ENCODE measurements at places on chromosomes 1 and 21. TPM values are rescaled to one million over a fixed set of nuclear protein-coding genes. Genes with fewer than 3 reads are reported as not detected.

Gene GBP4
- total RNA-seq = 9.6 TPM

Gene TCHH
- not detected for total RNA-seq

Gene OSCP1
- total RNA-seq = 8.2 TPM

GRCh38 chr1:27392096-27392777, at the start of gene GPR3:
TSS of gene GPR3 (plus strand) at chr1:27392622. CDS start at chr1:27393799, 1,177 bp downstream.
- H3K4me3 ChIP-seq = peak within 1 kb of the TSS; percentile 68
- DNase-seq = peak; percentile 98
- H3K27ac ChIP-seq = peak within 1 kb of the TSS; percentile 66
- peaks cover 34% of the 10 kb centered on the region for H3K4me1 ChIP-seq
- H3K36me3 ChIP-seq = no peaks in the 10 kb centered on the region

- no peaks in the 10 kb centered on the region for H3K36me3 ChIP-seq
- no peaks in the 10 kb centered on the region for H3K27me3 ChIP-seq
- H3K27ac ChIP-seq = peak overlapping the region; percentile 90
- H3K4me1 ChIP-seq = peaks cover 60% of the 10 kb centered on the region
- no peak for DNase-seq
- H3K4me3 ChIP-seq = peak overlapping the region; percentile 33
Observed at GRCh38 chr1:109254621-109255096, 5.3 kb downstream of the CELSR2 start.

- H3K36me3 ChIP-seq = no peaks in the 10 kb centered on the region
- H3K4me3 ChIP-seq = no peak overlapping the region
- H3K27me3 ChIP-seq = no peaks in the 10 kb centered on the region
- no peak overlapping the region for H3K27ac ChIP-seq
Observed at GRCh38 chr1:7519181-7519860, 251.8 kb upstream of the VAMP3 start.

- peaks cover 56% of the 10 kb centered on the region for H3K36me3 ChIP-seq
- DNase-seq = no peak
- H3K4me3 ChIP-seq = no peak overlapping the region
- H3K27me3 ChIP-seq = no peaks in the 10 kb centered on the region
Observed at GRCh38 chr1:52439976-52440375, 35.6 kb downstream of the PRPF38A start.

- H3K27me3 ChIP-seq = no peaks in the 10 kb centered on the region
- no peaks in the 10 kb centered on the region for H3K36me3 ChIP-seq
- no peak for DNase-seq
- no peak overlapping the region for H3K4me3 ChIP-seq
- no peak overlapping the region for H3K27ac ChIP-seq
Observed at GRCh38 chr1:56676571-56677035, 31.5 kb downstream of the PRKAA2 start.

- no peak overlapping the region for H3K4me3 ChIP-seq
- H3K4me1 ChIP-seq = no peaks in the 10 kb centered on the region
- DNase-seq = no peak
- H3K27me3 ChIP-seq = no peaks in the 10 kb centered on the region
- H3K27ac ChIP-seq = no peak overlapping the region
Observed at GRCh38 chr1:16999863-17000262, 11.9 kb downstream of the ATP13A2 start.

DNA sequence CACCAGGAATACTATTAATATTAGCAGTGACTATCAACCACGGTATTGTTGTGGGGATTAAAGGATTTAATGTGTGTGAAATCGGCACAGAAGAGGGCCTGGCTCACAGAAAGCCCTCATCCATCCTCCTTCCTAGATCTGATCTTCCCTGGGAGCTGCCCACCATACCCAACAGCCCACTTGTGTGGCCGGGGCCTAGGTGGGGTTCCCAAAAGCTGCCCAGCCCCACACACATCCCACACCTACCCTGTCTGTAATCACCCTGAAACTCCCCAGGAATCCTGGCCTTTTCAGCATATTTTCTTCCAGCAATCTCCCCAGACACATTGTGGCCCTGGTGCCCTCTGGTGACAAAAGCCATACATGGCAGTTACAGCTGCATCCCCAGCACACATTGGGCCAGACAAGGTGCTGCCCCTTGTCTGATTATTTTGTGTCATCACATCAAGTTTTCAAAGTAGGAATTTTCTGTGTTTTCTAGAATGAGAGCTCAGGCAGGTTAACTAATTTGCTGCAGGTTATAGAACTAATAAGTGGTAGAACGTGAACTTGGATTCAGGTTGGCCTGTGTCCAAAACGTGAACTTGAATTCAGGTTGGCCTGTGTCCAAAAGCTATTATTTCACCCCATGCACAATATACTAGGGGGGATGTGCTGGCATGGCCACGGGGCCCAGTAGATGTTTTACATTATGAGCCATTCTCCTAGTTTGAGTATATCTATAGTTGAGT, 5.3 kb upstream of the SLC6A9 start:
- H3K36me3 ChIP-seq = no peaks in the 10 kb centered on the region
- no peaks in the 10 kb centered on the region for H3K27me3 ChIP-seq
- peaks cover 21% of the 10 kb centered on the region for H3K4me1 ChIP-seq
- peak overlapping the region; percentile 79 for H3K27ac ChIP-seq

DNA sequence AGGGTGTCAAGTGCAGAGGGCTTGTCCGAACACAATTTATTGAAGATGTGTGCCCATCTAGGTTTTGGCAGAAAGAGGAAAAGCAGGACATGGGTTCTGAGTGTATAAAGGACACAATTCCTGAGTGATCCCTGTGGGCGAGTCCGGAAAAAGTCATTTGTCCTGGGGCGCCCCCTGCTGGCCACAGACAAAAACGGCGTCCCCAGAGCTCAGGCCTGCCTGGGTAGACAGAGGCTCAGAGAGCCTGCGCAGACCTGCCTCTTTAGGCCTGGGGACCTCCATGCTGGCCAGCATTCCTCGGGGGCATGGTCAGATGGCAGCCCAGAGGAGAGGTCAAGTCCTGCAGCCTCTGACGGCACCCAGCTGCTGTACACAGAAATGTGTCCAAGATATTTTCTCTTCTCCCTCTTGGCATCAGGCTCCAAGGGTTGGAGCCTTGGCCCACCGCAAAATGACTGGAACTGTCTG, 65.5 kb upstream of the LRP8 start:
- peak; percentile 97 for DNase-seq
- no peaks in the 10 kb centered on the region for H3K4me1 ChIP-seq
- H3K36me3 ChIP-seq = no peaks in the 10 kb centered on the region
- H3K27me3 ChIP-seq = no peaks in the 10 kb centered on the region
- no peak overlapping the region for H3K27ac ChIP-seq
- no peak overlapping the region for H3K4me3 ChIP-seq
